NCI-H2081 treated with DMSO at 0.1 percent for 48 hours (cell line): ENCODE measurements at places on chromosomes 4 and X.

GRCh38 chr4:622071-622995 lies 3.0 kb upstream of the PDE6B start:
- DNase-seq, result no peak

GRCh38 chr4:62940229-62940628 lies 1469.0 kb downstream of the TECRL start:
- DNase-seq, result no peak

- no peak for DNase-seq
Measured at GRCh38 chr4:26157541-26157940, 163.3 kb upstream of the RBPJ start.

DNA sequence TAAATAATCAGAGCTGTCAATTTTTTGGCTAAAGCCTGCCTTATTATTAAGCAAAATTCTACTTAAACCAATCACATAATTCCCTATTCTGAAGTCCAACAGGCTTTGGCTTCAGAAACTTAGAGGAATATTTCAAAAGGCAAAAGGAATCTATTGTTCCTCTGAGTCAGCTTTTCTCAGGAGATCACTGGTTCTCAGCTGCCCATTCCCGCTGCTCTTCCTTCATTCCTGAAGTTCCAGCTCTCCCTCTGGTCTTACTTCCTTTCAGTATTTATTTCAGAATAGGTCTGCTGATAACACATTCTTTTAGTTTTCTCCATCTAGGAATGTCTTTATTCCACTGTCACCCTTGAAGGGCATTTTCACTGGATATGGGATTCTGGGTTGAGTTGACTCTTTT lies 133.7 kb downstream of the SOWAHB start:
- DNase-seq, result no peak

DNA sequence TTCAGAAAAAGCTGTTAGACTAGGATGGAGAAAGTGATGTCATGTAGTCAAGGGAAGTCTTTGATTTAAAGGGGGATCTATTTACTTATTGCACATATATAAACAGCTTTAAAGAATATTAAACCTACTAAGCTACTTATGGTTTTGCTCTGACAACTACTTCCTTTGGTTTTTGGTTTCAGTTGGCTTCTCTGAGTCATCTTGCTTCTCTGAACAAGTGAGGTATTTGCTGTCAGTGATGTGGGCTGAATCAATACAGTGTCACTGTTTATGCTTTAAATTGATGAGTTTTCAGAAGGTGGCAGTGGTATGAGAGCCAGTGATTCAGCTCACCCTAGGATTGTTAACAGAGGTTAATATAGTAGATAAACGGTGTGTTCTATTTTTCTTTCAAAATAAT lies 75.1 kb downstream of the CEP44 start:
- DNase-seq, result no peak
